ENCODE measurements at places on chromosomes 16 and 17.

GRCh38 chr17:2144701-2145100, 89.8 kb downstream of the HIC1 start:
- DNase-seq = no peak

- no peak for DNase-seq
Measured at GRCh38 chr17:81870981-81871386, at the start of gene ARHGDIA. Gene ARHGDIA, minus strand, starts transcription at chr17:81871337. Its CDS starts 1,407 bp downstream, at chr17:81869930.

DNA sequence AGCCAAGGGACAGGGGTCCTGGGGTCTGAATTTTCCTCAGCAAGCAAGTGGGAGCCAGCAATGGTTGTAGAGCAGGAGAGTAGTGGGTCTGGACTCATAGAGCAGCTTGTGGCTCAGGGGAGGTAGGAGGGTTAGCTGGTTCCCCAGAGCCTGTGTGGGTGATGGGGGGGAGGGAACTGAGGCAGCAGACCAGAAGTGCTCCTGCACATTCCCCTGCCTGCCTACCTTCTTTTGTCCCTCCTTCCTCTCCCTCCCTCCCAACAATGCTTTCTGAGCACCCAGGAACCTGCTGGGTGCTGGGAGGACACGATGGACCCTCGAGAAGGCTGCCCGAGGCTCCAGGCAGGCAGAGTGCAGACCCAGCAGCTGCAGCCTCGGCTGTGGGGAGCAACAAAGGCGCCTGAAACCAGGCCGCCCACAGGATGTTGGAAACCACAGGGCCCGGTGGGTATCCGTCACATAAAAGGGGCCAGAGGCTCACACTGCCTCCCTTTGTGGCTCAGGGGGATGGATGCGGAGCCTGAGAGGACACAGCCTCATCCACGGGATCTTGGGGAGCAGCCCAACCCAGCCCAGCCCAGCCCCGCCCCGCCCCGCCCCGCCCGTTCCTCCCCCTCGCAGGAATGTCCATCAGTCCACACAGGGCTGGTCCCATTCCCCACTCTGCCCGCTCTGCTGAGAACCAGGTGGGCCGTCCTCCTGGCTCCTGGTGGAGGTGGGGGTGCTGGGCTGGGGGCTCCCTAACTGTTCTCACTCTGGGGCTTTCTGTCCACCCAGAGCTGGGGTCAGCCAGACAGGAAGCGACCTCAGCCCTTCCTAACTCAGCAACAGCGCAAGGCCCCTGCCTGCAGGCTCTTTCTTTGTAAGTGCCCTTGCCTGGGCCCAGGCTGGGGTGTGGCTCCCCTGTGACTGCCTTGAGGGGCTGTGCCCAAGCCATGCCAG, 1.7 kb upstream of the NLRC3 start:
- no peak for DNase-seq

DNA sequence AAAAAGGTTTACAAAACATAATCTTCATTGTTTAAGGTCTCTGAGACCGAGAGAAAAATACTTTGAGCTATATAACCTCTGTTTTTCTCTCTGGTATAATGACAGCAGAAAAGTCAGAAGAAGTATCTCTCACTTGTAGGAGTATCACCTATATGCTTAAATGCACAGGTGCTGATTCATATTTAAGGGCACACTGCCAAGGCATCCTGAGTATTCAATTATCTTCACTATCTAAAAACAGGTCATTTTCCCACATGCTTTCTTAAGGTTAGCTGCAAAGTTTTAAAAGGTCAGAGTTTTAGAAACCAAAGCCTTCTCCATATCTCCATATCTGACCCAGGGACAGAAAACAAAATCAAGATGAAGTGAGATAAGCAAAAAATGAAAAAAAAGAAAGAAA, 99.3 kb upstream of the C17orf78 start:
- DNase-seq = no peak

DNA sequence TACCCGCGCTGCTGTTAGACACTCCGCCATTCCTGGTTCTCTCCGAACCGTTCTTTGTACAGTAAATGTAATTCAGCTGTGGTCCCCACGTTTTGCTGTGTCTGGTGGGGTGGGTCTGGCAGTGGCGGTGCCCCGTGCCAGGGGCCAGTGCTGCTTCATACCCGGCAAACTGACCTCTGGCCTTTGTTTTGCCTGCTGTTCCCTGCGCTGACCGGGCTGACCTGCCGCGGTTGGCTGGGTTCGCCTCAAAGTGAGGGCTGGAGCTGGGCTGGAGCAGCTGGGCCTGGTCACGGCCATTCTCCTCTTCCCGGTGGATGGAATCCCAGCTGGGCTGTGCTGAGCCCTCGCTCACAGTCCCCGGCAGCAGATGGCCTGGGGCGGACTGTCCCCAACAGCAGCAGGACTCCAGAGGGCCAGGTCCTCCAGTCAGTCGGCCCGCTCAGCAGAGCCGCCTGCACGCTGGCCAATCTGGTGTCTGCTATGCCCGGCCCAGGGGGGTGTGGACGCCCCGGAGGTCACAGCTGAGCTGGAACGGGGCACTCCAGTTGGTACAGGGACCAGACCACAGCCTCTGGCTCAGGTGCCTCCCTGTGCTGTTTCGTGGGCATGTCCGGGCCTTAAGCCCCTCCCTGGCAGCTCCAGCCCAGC, 1.5 kb upstream of the WFIKKN1 start:
- DNase-seq = no peak

DNA sequence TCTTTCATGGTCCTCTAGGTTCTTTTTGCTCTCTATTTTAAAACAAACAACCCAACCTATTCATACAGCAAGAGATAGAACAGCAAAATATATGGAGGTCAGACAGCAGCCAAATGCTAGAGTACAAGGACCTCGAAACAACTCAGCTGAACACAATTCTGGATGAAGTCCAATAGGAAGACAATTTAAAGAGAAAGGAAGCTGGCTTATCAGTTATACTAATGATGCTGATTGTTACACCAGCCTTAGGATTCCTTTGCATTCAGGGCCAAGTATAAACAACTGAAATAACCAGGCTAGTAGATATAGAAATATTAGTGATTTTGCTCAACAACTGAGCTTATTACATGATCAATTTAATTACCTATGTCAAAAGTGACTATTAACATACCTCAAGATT, 2.5 kb downstream of the SSH2 start:
- DNase-seq = no peak

DNA sequence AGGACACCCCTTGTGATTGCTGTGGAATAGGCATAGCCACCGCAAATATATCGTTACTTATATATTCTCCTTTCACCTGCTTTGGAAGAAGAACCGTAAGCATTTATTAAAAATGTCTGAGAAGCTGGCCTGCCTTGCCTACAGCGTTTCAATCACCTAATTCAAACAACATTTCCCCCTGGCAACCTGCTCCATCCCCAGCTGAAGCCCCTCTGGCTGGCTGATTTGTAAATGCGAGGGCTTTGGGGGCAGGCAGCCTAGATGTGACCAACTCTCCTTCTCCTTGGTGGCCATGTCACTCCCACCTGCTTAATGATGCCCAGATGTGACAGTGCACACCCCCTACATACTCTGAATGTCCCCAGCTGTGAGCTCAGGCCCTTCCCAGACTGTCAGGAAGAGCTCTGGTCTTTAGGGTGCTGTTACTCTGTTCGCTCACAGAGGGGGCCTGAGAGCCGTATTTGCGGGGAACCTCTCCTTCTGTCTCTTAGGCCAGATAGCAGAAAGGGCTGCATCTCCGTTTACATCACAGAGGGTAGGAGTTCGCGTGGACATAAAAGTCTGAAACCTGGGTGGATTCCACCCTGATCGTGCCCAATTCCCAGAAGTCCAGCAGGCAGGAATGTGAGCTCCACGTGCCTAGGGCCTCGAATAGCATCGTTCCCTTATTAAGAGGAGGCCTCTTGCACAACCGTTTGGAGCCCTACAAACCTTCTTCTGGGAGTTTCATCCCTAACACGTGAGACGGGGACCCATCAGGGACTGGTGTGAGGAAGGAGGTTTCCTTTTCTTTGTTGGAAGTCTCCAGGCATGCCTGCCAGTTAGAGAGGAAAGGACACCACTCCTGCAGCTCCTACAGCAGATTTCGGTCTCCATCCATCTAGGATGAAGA, 2.4 kb upstream of the SDK2 start:
- DNase-seq = no peak

DNA sequence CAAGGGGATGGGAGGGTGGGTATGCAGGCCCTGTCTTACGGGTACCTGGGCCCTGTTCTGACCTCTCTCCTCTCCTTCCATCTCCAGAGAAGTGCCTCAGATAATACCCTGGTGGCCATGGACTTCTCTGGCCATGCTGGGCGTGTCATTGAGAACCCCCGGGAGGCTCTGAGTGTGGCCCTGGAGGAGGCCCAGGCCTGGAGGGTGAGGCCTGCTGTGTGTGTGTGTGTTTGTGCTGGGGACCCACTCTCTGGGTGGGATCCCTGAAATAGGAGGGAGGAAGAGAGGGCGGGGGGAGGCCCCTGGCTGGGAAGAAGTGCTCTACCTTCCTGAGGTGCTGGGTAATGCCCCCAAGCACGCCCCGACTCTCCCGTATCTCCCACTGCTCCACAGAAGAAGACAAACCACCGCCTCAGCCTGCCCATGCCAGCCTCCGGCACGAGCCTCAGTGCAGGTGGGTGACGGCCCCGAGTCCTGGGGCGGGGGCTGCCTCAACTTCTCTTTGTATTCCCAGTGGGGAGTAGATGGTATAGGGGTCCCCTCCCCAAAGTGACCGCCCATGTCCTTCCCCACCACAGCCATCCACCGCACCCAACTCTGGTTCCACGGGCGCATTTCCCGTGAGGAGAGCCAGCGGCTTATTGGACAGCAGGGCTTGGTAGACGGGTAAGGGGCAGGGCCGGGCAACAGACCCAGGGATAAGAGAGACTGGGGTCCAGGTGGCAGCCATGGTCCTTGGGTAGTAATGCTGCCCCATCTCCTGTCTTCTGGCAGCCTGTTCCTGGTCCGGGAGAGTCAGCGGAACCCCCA, 7.8 kb downstream of the GRB7 start:
- DNase-seq = no peak
